ENCODE measurements at places on chromosomes 4 and X. TPM values are rescaled to one million over a fixed set of nuclear protein-coding genes. Genes with fewer than 3 reads are reported as not detected.

GRCh38 chrX:21734175-21734574, 23.7 kb downstream of the SMPX start:
- DNase-seq, result no peak

C4orf54 gene
- not detected for total RNA-seq

ANKRD50 gene
- 22.5 TPM for total RNA-seq

- no peak for DNase-seq
These were observed 79.4 kb upstream of the TNIP3 start for GRCh38 chr4:121243485-121243884.

FAM53A gene
- total RNA-seq, result 1.7 TPM

SMIM10L2A gene
- 1.7 TPM for total RNA-seq

CLIC2 gene
- 53.4 TPM for total RNA-seq

GRCh38 chr4:108458681-108459080, 161.7 kb upstream of the RPL34 start:
- no peak for DNase-seq

DNA sequence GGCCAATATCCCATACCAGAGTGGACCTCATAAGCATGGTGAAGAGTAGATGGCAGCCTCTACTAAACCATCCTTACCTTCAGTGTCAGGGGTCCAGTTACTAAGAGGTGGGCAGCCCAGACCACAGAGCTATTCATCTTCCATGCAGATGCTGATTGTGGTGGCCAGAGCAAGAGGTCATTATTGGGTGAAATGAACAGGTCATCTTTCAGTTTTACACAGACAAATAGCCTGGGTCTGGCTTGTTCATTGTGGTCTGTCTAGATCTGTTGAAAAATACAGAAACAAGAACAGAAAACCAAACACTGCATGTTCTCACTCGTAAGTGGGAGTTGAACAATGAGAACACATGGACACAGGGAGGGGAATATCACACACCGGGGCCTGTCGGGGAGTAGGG, 71.3 kb downstream of the PAK3 start:
- no peak for DNase-seq

Data from lower lobe of right lung (tissue), 2 donors.